ENCODE measurements at places on chromosomes 6 and 20.

DNA sequence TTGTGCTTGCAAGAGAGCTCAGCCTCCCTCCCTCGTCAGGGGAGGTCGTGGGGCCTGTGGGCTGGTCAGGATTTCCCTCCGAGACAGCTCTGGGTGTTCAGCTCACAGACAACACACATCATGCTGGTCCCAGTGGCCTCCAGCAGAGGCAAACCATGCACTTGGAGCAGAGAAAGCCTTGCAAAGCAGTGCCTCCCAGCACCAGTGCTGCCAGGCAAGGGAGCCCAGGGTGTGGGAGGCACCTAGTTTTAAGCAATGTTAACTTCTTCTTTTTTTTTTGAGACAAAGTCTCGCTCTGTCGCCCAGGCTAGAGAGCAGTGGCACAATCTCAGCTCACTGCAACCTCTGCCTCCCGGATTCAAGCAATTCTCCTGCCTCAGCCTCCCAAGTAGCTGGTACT, 34.0 kb upstream of the INSM1 start:
- DNase-seq, result no peak

GRCh38 chr6:142783499-142783898, 161.5 kb downstream of the HIVEP2 start:
- DNase-seq, result no peak

GRCh38 chr6:146335336-146335735, 208.3 kb upstream of the RAB32 start:
- no peak for DNase-seq

DNA sequence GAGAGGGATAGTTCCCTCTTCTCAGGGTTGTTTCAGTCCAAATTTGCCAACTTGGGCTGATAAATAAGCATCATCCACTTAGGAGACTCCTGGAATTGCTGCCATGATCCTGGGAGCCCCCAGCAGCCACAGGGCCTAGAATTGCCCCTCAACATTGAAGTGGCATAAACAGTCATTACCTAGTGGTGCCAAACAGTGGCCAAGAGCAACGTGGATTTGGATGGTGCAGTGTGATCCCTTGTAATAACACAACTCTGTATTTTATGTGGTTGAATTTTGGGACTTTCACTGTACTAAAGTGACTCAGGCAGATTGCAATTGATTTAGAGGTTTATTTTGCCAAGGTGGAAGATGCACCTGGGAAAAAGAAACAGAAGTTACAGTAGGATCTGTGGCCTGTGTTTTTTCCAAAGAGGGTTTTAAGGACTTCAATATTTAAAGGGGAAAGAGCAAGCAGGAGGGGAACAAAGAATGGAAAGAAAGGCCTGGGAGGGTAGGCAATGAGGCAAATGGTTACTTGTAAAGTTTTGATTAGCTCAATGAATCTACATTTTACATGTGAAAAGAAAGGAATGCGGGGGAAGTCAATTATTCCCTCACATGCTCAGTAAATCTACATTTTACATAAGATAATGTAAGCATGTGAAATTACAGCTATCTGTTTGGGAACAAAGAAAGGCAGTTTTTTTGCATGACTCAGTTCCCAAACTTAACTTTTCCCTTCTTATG, 168.0 kb upstream of the NOX3 start:
- no peak for DNase-seq

DNA sequence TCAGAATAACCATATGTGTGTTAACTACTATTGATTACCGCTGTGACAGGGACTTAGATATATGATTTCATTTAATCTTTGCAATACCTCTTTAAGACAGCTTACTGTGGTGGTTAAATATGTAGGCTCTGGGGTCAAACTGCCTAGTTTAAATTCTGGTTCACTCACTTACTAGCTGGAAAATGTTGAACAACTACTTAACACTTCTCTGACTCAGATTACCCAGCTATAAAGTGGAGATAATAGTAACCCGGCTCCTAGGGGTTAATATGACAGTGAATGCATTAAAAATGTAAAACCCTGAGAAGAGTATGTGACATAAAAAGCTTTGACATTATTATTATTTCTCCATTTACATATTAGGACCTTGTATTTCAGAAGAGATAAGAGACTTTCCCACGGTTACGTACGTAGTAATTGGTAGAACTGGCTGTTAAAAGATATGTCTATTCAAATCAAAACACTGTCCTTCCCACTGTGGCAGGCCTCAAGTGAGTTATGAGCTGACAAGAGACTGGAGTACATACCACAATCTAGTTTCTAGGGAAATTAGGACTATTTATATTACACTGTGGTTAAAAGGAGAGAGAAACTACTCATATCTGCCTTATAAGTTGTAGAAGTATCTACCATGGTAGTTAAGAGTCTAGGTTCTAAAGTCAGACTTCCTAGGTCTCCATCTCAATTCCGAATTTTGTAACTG, 4.4 kb upstream of the PLCB1 start:
- no peak for DNase-seq

DNA sequence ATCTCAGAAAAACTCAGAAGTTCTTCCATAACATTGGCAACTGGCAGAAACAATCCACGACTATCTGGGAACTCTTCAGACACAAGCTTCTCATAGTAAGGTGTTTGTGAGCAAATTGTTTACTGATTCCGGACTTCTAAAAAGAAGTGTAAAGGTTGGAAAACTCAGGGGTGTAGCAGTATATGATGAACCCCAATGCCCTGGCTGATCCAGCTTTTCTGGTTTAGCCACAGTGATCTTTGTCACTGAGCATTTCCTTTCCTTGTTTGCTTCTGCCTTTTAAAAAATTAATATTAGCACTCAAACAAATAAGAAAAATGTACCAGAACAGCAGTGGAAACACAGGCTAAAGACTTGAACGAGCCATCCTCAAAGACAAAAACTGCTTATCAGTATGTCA, 4.9 kb downstream of the RGS17 start:
- no peak for DNase-seq

GRCh38 chr6:4021854-4022695, 56.9 kb downstream of the FAM217A start:
- no peak for DNase-seq

- DNase-seq, result no peak
Observed at GRCh38 chr6:114342826-114343781, at the start of gene HS3ST5. TSS of gene HS3ST5 (minus strand) at chr6:114343023. CDS start at chr6:114062845, 280,178 bp downstream.

DNA sequence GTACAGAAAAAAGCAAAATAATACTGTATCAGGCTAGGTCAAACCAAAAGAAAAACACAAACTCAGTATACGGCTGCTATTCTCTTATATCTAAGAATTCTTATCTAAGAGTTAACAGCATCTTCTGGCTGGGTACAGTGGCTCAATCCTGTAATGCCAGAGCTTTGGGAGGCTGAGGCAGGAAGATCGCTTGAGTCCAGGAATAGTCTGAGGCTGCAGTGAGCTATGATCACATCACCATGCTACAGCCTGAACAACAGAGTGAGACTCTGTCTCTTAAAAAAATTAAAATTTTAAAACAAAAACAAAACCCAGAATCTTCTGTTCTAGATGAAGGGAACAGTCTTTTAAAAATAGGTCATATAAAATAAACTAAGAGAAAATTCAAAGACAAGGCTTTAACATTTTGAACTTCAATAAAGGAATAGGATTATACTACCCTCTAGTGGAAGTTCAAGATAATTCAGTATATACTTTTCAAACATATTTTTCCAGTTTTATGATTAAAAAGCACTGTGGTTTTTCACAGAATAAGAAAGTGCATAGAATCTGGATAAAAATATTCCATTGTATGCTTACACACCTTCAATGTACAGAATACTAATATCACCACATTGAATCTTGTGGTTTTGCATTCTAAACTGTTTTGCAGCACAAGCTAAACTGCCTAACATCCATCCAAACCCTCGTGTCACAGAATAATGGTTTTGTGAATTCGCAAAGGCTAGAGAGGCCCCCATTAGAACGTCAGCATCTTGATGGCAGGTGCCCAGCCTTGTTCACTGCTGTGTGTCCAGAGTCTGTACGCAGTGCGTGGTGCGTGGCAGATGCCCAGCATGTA, 39.3 kb downstream of the DTNBP1 start:
- no peak for DNase-seq

Data from CD4-positive, alpha-beta T cell treated with Interleukin-6 at 100 ng/mL for 8 hours (primary cell).